NCI-H187 (cell line): ENCODE measurements at places on chromosomes 6 and 20.

DNA sequence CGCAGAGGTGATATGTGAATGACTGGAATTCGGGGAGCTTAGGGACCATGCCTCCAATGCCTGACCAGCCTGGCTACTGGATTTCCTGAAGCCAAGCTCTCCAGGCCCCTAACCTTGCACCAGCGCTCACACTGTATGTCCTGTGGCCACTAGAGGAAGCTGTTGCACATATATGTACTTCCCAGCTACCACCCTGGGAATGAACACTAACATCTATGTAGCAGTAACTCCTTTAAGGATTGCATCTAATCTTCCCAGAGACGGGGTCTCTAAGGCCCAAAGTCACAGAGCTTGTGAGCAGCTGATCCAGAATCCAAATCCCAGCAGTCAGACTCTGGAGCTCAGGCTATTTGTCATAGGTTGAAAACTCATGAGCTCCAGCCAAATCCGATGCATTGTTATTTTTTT, 20.4 kb upstream of the BPIFB1 start:
- DNase-seq = no peak

DNA sequence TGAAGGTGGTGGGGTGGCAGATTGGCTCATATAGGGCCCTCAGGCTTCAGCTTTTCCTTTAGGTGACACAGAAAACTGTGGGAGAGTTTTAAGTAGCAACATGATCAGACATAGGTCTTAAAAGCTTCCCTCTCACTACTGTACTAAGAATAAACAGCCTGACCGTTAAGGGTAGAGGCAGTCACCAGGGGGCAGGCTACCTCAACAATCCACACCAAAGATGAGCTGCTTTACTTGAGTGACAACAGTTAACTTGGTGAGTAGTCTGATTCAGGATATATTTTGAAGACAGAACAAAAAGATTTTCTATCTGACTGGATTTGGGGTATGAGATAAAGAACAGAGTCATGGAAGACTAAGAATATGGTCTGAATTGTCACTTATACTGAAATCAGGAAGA, 193.1 kb upstream of the SHLD1 start:
- DNase-seq = no peak

- no peak for DNase-seq
Observed at GRCh38 chr20:52275181-52275691, 83.7 kb upstream of the ZFP64 start.

- DNase-seq = no peak
Observed at GRCh38 chr20:64069614-64070243, 6.7 kb downstream of the TCEA2 start.

GRCh38 chr6:34994693-34995092, 105.6 kb downstream of the ANKS1A start:
- no peak for DNase-seq

- no peak for DNase-seq
Observed at GRCh38 chr6:167762259-167762962, 64.3 kb upstream of the AFDN start.

GRCh38 chr6:139903411-139904157, 529.1 kb upstream of the CITED2 start:
- no peak for DNase-seq

- no peak for DNase-seq
Observed at GRCh38 chr6:167079853-167080297, 43.0 kb upstream of the CCR6 start.

GRCh38 chr20:16553101-16553500, 20.1 kb downstream of the KIF16B start:
- no peak for DNase-seq

DNA sequence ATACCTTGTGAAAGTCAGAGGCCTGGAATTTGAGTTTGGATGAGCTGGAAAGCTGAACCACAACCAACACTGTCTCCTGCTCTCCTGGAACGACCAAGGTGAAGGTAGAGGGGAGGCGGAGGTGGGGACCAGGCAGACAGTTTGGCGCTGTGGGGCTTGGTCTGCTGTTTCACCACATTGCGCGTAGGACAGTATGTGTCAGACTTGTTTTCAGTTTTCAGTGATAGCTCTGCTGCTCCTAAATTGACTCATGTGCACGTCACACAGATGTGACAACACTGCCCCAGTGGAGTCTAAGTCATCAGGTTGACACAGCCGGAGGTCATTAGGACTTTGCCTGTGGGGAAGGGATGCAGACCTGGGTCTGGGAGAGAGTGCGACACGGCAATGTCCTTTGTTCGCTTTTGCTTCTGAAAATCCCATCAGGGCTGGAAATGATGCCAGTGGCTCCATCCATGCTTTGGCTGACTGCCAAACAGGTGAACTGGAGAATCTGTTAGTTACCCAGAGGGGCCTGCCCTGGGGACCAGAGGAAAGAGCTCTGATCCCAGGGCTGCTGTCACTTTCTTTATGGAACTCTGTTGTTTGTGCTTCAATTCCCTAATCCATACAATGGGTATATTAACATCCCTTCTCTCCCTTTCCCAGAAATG, 255.5 kb downstream of the CDC5L start:
- no peak for DNase-seq

DNA sequence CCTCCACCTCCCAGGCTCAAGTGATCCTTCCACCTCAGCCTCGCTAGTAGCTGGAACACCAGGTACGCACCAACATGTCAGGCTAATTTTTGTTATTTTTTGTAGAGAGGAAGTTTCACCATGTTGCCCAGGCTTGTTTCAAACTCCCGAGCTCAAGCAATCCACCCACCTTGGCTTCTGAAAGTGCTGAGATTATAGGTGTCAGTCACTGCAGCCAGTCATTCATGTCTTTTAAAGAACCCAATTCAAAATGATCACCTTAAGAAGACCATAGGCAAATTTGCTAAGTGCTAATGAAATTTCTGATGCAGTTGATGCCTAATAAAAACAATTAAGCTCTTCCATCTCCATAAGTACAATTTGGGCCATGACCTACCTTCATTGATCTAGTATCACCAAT, 2.6 kb upstream of the VNN2 start:
- DNase-seq = no peak

DNA sequence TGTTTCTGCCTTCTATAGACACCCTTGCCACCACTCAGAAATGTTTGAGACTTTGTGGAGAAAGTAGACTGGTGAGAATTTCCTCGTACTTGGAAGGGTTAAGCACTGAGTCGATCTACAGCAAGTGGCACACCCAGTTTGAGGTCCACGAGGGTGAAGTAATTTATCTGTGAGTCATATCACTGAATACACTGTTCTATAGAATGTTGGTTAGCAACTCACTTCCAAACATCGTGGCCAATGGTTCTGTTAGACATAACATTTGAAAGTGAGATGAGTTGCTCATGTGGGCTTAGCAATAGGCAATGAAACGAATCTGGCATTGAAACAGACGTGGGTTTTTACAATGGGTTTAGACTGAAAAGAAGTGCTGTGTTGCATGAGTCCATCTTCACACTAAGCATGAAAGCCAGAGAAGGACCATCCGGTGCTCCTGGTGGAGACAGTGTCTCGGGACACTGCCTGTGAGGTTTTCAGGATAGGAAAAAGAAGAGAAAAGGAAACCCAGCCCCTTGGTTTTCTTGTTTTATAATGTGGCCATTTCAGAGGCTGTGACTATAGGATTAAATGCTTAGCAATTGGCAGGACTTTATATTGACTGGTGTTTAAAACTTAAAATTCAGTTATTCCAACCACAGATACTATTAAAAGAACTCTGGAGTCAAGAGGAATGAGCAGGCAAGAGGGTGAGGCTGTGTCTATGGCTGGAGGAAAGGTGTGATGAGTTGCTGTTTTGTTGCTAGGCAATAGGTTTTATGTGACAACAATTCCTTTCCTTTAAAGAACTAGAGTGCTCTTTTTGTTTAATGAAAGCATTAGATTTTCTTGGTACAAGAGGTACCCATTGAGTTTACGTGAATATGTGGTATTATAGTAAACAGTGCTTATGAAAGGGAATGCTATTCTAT, 31.0 kb upstream of the EZR start:
- no peak for DNase-seq

GRCh38 chr6:128580224-128581110, 60.1 kb upstream of the PTPRK start:
- DNase-seq = no peak

DNA sequence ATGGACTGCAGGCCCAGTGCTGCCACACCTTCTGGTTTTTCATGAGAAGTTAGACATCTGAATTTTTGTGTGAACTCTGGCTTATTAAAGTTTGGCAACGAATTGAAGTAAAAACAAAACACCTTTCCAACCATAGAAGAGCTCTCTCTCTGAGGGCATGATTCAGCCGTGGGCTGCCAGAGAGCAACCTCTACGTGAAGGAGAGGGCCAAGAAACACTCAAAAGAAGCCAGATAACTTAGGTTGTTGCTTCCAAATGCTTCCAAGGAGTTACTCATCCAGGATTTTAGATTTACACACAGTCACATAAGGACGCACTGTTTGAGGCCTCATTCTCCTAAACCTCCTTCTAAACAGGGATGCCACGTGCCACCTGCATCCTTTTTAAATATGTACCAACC, 65.5 kb downstream of the NRN1 start:
- no peak for DNase-seq

- no peak for DNase-seq
Observed at GRCh38 chr6:168943231-168943905, 310.3 kb downstream of the THBS2 start.

DNA sequence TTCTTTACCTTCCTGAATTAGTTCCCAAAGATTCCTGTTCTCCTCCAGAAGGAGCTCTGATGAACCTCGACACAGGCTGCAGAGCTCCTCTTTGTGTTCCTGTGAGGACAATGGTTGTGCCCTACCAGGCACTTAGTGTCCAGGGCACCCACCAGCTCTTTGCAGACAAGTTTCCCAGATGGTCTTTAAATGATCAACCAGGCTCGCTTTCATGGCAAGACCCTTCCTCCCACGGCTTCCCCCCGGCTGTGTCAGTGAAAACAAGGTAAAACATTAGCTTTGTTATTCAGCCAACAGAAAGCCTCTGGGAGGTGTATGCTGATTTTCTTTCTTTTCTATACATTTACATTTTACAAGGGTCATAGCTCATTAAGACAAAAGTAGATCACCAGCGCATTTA, 32.3 kb upstream of the CNKSR3 start:
- no peak for DNase-seq

- no peak for DNase-seq
Observed at GRCh38 chr20:7897781-7898364, 42.4 kb downstream of the HAO1 start.

GRCh38 chr6:77880501-77880900, 227.7 kb downstream of the MEI4 start:
- DNase-seq = no peak

DNA sequence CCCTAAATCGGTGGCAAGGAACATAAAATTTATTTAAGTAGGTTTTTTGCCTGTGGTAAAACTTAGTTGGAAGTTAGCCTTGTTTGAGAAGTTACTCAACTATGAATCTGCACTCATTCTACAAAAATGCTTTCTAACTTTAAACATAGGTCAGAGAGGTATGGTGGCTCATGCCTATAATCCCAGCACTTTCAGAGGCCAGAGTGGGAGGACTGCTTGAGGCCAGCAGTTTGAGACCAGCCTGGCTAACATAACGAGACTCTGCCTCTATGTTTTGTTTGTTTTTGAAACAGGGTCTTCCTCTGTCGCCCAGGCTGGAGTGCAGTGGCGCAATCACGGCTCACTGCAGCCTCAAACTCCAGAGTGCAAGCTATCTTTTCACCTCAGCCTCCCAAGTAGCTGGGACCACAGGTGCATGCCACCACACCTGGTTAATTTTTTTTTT, 16.2 kb downstream of the USP49 start:
- no peak for DNase-seq

DNA sequence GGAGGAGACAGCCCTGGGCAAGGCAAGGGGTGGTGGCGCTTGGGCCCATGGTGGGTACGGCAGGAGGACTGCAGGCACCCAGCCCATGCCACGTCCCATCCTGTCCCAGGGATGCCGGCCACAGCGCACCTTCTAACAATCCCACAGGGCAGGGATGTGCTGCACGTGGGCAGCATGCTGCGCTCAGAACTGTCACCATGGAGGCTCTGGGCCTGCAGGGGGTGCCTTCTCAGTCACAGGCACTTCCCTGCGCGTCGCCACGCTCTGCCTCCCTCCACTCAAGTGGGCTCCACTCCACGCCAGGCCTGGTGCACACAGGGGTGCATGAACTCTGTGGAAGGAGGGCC, 2.4 kb downstream of the CABLES2 start:
- DNase-seq = no peak

DNA sequence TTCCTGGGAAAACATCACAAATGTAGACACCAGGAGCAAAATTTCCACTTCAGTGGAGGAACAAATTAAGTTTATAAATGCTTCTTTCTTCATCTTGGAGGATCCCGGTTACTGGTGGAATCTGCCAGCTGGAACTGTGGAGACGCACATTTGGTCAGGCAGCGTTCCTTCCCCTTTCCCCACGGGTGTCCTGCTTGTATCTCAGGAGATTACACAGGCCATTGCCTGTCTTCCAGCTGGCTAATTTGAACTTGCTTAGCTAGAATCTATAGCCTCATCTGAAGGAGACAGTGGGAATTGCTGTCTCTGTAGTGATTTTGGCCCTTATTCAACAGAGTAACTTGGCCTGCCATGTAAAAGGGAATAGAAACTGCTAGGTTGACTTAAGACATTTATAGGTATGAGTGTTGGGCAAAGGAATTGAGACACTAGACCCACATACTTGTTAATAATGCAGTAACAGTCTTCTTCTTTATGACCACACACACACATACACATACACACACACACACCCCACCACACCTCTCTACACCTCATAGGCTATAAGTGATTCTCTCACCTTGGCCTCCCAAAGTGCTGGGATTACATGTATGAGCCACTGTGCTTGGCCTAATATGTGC, 34.4 kb downstream of the TSBP1 start:
- DNase-seq = no peak

GRCh38 chr20:57131077-57131476, 135.4 kb downstream of the BMP7 start:
- DNase-seq = no peak

GRCh38 chr6:53794137-53794719, 577 bp upstream of the LRRC1 start:
- peak; percentile 72 for DNase-seq

GRCh38 chr6:30686009-30686907, at the start of gene PPP1R18:
Gene PPP1R18 (minus strand): TSS chr6:30686645. CDS start chr6:30686018, 627 bp downstream.
- peak; percentile 23 for DNase-seq

DNA sequence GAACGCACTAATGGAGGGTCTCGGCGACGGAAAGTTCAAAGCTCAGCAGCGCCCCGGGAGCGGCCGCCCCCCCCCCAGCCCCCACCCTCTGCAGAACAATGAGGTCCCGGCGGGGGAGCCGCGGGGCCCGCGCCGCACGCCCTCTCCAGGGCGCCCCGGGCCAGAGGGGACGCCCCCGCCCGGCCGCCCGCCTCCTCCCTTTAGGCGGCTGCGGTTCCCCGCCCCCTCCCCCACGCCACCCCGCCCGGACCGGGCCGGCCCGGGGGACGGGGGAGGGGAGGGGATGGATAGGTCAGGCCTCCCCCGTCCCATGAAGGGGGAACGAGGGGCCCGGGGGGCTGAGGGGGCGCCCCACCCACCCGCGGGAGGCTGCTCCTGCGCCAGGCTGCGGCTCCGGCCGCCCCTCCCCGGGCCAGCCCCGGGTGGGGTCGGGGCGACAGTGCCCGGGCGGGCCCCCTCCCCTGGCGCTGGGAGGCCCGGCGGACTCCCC, 1.5 kb downstream of the NOL4L start:
- no peak for DNase-seq

GRCh38 chr6:112307707-112308106, 39.4 kb upstream of the RFPL4B start:
- no peak for DNase-seq
